IMR-90 (cell line): ENCODE measurements at places on chromosomes 16 and 17.

GRCh38 chr17:39732586-39732985 lies 2.3 kb upstream of the MIEN1 start:
- DNase-seq: no peak

- no peak for DNase-seq
Observed at GRCh38 chr16:3158026-3158509, 23.2 kb downstream of the ZNF213 start.

DNA sequence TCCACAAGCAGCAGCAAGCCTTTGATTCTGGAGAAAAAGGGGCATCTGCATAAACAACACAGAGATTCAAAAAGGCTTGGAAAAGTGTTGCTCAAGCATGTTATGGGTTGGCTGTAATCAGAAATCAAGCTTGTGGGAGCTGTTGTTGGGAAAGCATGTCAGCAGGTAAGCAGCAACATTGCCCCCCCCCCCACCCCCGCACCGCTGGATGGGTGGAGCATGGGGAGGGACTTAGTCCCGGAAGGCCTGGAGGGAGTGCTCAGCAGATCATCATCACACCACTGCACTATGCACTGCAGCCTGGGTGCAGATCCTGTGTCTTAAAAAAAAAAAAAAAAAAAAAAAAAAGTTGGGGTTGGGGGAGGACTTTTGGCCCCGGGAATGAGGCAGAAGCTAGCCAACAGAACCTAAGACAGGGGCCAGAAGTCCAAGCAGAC lies 16.8 kb upstream of the AKAP1 start:
- DNase-seq: no peak

DNA sequence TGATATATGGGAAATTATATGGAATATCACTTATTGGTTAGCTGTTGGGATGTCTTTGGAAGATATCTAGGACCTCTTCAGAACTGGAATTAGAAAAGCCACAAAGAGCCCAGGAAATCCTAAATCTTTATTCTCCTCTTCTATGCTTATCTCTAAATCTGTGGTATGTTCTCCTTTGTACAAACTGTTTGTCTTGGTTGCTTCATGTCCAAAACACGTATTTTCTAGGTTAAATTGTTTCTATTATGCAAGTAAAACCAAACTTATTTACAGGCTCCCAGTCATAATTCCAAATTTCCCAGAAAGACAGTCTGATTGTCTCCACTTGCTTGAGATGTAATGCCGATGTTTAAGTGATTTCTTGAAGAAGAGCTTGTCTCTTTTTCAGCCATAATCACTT lies 650.9 kb downstream of the CDH11 start:
- no peak for DNase-seq

DNA sequence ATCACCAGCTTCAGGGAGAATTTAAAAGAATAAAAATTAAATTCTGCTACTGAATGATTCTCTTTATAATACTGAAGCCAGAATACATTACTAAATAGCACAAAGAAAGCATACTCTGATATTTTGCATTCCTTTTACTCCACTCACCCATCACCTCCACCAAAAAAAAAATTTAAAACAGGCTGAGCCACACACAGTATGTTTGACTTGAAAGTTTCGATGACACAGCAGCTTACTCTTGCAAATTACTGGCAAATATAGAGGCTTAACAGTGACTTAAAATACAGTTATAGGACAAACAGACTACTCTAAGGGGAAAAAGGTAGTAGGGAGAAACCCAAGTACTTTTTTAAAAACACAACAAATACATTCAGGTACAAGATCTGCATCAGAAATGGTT lies 39.2 kb downstream of the GPATCH8 start:
- peak; percentile 51 for DNase-seq

DNA sequence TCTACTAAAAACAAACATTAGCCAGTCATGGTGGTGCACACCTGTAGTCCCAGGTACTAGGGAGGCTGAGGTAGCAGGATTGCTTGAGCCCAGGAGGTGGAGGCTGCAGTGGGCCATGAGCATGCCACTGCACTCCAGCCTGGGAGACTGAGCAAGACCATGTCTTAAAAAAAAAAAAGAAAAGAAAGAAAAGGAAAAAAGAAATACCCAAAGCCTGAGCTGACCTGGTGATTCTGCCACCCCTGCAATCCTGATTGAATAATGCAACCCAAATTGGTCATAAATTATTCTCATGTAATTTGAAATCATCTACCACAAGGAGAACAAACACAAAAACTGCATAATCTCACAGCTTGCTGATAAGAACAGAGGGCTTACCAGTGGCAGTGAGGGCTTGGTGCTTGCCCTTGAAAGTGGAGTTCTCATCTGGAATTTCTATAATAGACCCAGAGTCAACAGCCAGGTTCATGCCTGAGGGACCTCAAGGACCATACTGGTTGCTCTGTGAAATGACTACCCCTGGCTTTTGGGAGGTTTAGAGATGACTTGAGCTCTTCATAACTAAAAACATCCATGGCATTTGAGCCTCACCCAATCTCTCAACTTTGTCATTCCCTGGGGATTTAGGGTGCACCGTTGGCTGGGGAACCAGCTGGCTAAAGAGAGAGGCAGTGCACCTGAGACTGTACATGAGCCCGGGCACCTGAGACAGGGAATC lies 35.4 kb upstream of the TMC5 start:
- no peak for DNase-seq
